ENCODE measurements at places on chromosomes 5 and 9. TPM values are rescaled to one million over a fixed set of nuclear protein-coding genes. Genes with fewer than 3 reads are reported as not detected.

The SELENOP gene
- total RNA-seq = 944 TPM

DNA sequence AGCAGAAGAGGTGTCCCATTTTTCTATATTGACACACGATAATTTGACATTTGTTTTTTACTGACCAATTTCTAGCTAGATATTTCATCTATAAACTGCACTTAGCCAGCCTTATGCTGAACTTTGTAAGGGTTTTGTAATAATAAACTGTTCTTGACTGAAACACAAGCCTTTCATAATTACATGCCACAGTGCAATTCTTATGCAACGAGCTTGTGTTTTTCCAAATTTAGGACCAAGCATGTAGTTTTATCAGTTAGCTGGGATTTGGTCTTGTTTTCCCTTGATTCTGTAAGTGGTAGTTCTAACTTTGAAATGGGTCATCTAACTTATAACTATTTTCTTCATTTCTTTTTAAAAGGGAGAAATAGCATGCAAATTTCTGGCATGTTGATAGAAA is 1.3 kb upstream of the LURAP1L start:
- H3K4me3 ChIP-seq = no peak overlapping the region
- no peaks in the 10 kb centered on the region for H3K27me3 ChIP-seq
- peaks cover 2% of the 10 kb centered on the region for H3K4me1 ChIP-seq
- DNase-seq = no peak
- H3K36me3 ChIP-seq = no peaks in the 10 kb centered on the region

- no peak for DNase-seq
- H3K36me3 ChIP-seq = peaks cover 6% of the 10 kb centered on the region
- H3K27ac ChIP-seq = no peak overlapping the region
- H3K4me3 ChIP-seq = no peak overlapping the region
- H3K27me3 ChIP-seq = no peaks in the 10 kb centered on the region
These were observed 1.5 kb upstream of the NSMF start for GRCh38 chr9:137460363-137461315.

DNA sequence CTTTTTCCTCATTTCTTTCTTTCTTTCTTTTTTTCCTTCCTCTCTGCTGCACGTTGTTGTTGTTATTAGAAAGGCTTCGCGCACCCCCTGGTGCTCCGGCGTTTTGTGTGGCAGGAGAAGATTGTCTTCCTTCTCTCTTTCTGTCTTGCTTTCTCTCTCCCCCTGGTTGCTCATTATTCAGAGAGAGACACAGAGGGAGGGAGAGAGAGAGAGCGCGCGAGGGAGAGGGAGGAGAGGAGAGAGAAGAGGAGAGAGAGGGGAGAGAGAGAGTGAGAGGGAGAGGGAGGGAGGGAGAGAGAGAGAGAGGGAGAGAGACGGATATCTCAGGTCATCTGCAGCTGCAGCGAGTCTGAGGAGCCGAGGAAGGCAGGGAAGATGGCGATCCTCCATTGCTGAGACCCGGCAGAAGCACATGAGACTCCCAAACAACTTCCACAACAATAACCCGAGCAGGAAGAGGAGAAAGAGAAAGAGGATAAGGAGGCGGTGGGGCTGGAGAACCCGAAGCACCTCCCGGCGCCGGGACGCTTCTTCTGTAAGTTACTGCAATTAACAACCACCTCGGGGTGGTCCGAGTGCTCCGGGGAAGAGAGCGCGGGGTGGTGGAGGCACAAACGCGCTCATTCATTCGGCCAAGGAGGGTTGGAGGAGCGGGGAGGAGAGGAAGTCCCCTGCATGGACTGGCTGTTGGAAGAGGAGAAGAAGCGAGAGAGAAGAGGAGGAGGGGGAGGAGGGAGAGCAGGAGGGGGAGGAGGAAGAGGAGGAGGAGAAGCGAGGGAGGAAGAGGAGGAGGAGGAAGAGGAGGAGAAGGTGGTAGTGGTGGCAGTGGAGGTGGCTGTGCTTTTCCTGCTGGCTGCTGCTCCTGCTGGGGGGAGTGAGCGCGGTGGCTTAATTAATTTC is at the start of gene ZNF462:
Gene ZNF462 (plus strand): TSS at position 346 of the 900 bp plus-strand sequence. CDS start 60,218 bp downstream, outside the sequence.
- peak within 1 kb of the TSS; percentile 63 for H3K4me3 ChIP-seq
- no peak for DNase-seq
- H3K4me1 ChIP-seq = peaks cover 48% of the 10 kb centered on the region
- peak within 1 kb of the TSS; percentile 73 for H3K27ac ChIP-seq

The TMEM141 gene
- total RNA-seq = 32.2 TPM

DNA sequence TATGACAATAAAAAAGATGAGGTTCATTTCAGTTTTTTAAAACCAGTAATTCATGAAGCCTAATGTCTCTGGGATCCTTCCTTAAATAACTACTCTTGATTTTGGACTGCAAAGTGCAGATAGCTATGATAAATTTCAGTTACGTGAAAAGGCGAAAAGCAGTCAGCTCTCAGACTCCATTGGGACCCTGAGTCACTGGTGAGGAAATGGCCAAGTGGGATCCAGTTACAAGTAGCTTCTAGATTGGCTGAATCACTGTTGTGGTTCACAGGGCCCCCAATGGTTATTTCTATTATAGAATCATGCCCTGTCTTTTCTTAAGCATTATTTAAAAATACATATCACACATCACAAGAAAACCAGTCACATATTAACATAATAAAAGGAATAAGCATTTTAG is 31.1 kb upstream of the PPP3R2 start:
- peaks cover 4% of the 10 kb centered on the region for H3K4me1 ChIP-seq
- DNase-seq = no peak
- H3K27me3 ChIP-seq = no peaks in the 10 kb centered on the region
- no peak overlapping the region for H3K4me3 ChIP-seq
- no peaks in the 10 kb centered on the region for H3K36me3 ChIP-seq
- H3K27ac ChIP-seq = no peak overlapping the region
